Neural progenitor cell (in vitro differentiated cells): ENCODE measurements at places on chromosomes 12 and 14.

DNA sequence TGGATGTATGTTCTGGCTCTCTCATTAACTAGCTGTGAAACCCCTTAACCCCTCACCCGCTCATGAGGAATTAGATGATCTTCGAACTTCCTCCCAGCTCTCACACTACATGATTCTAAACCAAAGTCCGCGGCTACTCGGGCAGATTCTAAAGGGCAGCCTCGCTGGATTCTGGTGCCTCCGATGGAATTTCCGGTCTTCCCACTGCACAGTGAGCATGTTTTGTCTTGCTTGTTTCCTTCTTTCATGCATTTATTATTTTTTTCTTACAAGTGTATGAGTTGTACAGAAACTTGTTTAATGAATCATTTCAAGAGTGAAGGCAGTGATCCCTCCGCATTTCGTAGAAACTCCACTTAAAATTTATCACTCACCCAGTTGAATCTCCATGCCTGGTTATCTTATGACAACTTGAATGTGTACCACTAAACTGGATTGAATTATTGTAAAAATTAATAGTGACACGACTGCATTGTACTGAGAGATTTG lies 4.5 kb upstream of the HCAR3 start:
- no peak for DNase-seq

- DNase-seq: no peak
Observed at GRCh38 chr12:131345521-131346436, 365.1 kb upstream of the SFSWAP start.

GRCh38 chr14:104697317-104697703 lies 7.9 kb downstream of the INF2 start:
- DNase-seq: no peak

- DNase-seq: no peak
Observed at GRCh38 chr12:132158677-132159554, 14.7 kb downstream of the NOC4L start.

GRCh38 chr12:123071099-123071800 lies 79.6 kb downstream of the PITPNM2 start:
- no peak for DNase-seq

- no peak for DNase-seq
Observed at GRCh38 chr12:93139028-93139665, 210.1 kb upstream of the EEA1 start.

- DNase-seq: no peak
Observed at GRCh38 chr14:83342590-83342989, 1808.9 kb upstream of the SEL1L start.

- DNase-seq: peak; percentile 42
Observed at GRCh38 chr14:93114713-93115068, 1.0 kb downstream of the ITPK1 start.

DNA sequence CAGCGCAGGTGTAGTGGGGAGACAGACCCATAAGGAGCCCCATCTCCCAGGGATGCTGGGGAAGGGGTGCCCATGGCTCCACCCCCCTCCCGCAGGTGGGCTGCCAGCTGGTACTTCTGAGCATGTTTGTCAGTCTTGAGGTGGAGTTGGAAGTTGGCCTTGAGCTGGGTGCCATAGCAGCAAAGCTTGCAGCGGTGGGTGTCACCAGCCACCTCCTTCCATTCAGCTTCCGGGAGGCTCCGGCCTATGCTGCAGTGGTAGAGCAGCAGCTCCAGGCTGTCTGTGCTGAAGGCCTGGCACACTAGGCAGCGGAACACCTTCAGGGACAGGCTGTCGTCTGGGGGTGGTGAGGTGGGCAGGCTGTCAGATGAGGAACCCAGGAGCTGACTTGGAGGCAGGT lies 18.9 kb downstream of the ZFHX2 start:
- DNase-seq: no peak

GRCh38 chr12:109093022-109093918 lies at the start of gene ALKBH2:
Gene ALKBH2 (minus strand): TSS chr12:109093472. CDS start chr12:109092786, 686 bp downstream.
- DNase-seq: peak; percentile 94

GRCh38 chr12:47549258-47549657 lies 156.6 kb downstream of the RPAP3 start:
- DNase-seq: no peak

DNA sequence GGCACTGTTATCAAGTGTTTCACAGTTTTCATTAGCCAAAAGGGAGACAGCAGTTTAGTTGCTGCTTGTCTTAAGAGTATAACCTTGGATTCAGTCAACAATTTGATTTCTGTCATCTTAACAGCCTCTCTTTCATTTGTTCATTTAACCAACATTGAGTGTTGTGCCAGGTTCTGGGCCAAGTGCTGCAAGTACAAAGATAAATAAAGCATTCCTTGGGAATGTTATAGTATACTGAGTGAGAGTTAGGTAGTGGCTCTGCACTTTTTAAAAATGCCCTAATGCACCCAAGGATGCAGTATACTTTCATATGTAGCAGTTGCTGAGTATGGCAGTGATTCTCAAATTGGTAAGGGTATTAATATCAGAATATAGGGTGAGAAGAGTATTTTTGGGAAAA lies 15.4 kb downstream of the APAF1 start:
- no peak for DNase-seq

DNA sequence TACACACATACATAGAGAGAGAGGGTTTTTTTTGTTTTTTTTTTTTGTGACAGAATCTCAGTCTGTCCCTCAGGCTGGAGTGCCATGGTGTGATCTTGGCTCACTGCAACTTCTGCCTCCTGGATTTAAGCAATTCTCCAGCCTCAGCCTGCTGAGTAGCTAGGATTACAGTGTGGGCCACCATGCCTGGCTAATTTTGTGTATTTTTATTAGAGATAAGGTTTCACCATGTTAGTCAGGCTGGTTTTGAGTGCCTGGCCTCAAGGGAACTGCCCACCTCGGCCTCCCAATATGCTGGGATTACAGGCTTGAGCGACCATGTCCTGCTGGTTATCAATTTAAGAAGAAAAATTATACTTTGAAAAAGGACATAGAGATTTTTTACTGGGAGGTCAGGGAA lies 710.6 kb downstream of the SLC6A15 start:
- no peak for DNase-seq

DNA sequence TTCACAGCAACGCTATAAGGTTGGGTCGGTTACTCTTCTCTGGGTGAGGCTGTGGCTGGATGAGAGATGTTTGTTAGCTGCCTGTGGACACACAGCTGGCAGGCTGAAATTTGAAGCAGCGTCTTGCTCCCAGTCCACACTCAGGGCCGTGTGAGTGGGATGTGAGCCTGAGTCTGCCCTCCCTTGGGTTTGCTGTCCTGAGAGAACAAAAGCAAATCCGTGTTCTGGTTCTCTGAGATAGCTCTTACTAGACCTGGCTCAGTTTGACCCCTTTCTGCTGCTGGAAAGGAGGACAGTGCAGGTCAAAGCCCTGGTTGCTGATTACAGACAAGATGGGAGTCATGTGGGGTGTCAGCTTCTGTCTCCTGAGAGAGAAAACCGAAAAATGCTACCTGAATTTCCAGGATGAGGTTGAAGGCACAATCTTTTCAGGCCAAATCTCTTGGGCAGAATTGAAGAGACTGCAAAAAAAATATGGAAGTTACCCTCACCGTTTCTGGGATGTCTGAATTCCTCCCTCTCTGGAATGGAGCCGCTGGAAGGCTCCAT lies 270.8 kb downstream of the ZFP36L1 start:
- DNase-seq: no peak

GRCh38 chr12:80241576-80242273 lies 142.4 kb downstream of the OTOGL start:
- DNase-seq: no peak

DNA sequence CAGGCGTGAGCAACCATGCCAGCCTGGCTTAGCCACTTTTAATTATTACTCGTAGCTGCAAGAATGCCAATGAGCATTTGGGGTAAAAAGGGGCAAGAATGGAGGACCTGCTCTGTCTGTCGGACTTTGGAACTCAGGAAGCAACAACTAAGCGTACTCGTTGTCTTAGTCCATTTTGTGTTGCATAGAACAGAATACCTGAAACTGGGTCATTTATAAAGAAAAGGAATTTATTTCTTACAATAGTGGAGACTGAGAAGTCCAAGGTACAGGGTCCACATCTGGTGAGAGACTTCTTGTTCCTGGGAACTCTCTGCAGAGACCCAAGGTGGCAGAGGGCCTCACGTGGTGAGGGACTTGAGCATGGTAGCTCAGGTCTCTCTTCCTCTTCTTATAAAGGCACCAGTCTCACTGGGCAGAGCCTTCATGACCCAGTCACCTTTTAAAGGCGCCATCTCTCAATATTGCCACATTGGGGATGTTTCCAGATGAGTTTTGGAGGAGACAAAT lies 29.2 kb downstream of the SLC35E3 start:
- DNase-seq: no peak

GRCh38 chr14:88895116-88895515 lies 70.7 kb downstream of the TTC8 start:
- DNase-seq: no peak

GRCh38 chr12:14545144-14546124 lies 22.2 kb downstream of the PLBD1 start:
- no peak for DNase-seq

DNA sequence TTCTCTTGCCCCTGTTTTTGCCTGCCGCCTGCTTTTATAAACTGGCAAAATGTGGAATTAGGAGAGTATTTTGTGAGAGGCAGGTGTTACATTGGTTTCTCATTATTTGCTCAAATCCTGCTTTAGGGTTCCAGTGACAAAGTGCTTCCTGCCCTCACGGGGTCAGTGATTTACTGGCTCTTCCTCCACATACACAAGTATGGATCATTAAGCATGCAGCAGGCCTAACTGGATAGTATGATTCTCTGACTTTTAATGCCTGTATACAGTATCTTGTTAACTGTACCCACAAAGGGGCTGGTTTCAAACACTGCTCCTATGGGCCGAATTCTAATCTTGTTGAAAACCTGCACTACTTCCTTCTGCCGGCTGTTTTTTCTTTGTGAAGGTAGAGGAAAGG lies 63.2 kb downstream of the PTCSC3 start:
- no peak for DNase-seq

- no peak for DNase-seq
Observed at GRCh38 chr12:88717188-88717587, 136.9 kb upstream of the KITLG start.

DNA sequence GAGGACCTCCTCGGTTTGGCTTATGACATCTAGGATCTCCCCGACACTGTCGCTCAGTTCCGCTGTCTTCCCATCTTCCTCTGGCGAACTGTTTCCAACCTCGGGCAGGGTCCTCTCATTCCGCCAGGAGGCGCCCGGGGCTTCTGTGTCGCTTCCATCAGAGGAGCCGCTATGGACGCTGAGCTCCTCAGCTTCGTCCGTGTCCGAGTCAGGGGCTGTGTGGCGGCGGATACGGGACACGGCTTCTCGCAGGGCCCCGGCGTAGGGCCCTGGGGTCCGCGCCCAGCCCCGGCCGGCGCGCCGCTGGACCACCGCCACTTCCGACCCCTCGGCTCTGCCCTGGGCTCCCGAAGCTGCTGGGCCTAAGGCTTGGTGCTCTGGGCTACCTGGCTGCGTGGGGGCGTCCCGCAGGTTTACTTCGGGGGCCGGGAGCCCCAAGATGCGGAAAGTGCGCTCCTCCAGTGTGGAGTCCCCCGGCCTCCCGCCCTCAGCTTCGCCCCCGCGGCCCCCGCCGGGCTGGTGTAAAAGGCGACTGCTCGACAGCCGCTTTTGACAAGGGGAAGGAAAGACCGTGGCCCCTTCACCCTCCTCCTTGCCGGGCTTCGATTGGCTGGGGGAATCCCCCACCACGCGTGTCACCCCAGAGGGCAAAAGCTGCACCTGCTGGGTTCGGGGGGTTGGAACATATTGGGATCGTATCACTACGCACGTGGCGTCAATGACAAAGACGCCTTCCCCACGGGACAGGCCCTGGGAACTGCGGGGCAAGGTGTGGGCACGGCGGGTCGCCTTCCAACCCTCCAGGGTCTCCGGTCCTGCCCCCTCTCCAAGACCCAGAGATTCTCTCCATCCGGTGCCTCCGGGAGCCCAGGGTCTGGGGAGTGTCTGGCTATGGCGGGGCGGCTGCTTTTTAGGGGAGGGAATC lies 2.1 kb downstream of the DDN start:
- peak; percentile 94 for DNase-seq

- no peak for DNase-seq
Observed at GRCh38 chr12:39287409-39287808, 155.5 kb downstream of the KIF21A start.

- DNase-seq: no peak
Observed at GRCh38 chr12:67433385-67434175, 164.4 kb downstream of the CAND1 start.

- DNase-seq: peak; percentile 70
Observed at GRCh38 chr14:77023001-77023996, 5.2 kb downstream of the IRF2BPL start.

DNA sequence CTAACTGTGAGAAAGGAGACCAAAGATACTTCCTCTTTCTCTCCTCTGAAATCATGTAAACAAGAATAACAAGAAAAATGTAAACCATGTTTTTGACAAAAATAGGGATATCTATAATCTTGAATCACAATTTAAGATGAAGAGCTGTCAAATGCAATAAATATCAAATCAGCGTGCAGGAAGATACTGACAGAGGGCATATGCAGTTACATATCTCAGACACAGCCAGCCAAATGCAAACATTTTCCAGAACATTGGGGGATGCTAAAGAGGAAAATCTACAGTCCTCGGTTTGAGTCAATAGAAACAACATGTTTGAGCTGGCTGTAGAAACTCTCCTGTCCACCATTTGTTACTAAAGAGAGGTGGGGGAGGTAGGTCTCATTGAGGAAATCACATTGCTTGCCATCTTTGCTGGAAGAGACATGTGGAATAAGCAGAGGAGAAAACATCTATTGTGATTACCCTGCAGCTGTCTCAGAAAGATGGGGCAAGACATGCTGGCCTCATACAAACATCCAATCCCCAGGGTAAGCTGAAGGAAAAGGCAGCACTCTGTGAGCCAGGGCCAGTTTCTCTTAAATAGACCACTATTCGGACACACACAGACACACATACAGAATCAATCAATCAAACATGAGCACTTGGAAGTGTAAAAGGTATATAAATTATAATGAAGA lies 43.5 kb downstream of the CNTN1 start:
- no peak for DNase-seq

DNA sequence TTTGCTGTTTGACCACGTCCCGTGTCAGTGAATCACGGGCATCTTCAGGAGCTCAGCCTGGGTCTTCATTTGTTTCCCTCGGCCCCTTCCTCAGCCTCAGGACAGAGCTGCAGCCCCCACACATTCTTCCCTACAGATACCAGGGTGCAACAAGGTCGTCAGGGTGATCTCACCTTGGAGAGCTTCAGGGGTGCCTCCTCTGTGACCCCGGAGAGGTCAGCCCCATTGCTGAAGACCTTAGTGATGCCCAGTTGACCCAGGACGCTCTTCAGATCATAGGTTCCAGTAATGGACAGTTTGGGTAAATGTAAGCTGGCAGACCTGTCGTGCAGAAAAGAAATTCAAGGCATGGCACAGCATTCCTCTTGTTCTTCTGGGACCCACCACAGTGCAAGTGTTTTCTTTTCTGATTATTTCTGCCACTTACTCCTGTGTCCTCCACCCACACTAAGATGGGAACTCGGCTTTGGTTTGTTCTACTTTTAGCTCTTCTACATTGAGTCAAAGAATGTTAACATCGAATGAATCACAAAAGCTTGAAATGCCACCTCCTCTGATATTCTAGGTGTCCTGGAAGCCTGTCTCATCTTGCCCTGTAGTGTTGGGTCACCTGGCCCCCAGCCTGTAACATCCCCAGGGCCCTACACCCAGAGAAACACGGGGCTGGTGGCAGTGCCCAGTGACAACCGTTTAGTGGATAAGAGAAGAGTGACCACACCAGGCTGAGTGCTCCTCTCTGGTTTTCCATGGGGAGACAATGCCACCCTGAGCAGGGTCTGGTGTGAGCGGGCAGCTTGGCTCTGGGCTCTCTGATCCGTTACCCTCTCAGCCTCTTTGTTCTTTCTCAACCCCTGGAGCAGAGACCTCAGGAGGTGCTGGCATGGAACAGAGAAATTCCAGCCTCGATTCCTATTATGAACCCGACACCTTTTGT lies 8.8 kb downstream of the SERPINA1 start:
- DNase-seq: no peak
